GF-D8 (cell line): ENCODE measurements at places on chromosomes 1 and 21.

DNA sequence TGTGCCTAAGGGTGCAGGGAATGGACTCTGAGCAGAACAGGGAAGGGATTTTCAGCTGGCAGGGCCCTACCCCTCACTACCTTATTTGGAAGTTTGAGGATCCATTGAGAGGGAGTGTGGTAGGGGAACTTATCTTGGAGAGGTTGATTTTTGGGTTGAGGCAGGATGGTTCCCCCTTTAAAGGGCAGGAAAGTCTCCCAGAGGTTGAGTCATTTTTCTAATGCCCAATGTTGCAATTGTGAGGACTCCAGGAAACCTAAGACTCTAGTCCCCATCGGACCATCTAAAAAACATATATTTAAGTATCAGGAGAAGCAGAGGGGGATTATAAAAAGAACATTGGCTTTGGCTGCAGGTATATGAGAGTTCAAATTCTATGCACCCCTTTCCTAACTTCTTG, 47.3 kb downstream of the SAMD13 start:
- no peak for DNase-seq

DNA sequence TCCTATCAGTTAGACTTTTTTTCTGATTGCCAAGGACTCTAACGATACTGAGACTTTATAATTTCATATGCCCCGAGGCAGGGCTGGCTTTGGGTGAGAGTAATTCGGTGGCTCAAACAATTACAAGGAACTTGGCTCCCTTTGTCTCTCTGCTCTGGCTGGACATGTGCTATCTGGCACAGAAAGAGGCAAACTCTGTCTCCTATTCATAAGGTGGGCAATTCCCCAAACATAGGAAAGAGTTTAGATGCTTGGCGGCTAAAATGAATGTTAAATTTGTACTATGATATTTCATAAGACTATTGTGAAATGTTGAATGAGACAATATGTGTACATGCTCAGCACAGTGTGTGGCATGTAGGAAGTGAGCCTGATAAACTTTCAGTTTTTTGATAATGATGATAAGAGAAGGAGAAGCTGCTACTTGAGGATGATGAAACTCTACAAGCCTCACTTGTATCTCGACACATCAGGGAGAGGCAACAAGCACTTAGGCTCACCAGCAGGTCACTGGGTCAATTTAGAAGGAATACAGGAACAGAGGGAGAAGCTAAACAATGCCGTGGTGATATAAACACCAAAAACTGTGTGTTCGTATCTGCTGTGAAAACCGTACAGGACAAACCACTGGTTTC, 12.6 kb upstream of the NTPCR start:
- DNase-seq = peak; percentile 95

GRCh38 chr1:224217655-224218623, 34.9 kb downstream of the DEGS1 start:
- peak; percentile 37 for DNase-seq

GRCh38 chr1:238999944-239000343, 386.4 kb upstream of the CHRM3 start:
- no peak for DNase-seq

DNA sequence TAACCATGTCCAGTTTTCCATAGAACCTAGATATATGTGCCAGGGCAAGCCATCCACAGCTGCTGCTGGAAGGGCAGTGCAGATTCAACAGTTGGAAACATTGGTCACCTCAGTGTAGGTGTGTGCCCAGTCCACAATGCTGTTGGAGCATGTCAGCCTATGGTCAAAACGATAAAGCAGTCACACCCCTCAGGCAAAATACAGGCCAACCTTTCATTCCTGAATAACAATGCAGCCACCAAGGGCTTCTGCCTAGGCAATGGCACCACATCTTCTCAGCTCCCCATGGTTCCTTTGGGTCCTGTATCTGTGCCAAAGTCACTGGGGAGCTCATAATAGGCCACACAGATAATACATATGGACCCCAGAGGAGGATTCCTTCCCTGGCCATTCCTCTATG, 15.1 kb upstream of the TBX19 start:
- no peak for DNase-seq

DNA sequence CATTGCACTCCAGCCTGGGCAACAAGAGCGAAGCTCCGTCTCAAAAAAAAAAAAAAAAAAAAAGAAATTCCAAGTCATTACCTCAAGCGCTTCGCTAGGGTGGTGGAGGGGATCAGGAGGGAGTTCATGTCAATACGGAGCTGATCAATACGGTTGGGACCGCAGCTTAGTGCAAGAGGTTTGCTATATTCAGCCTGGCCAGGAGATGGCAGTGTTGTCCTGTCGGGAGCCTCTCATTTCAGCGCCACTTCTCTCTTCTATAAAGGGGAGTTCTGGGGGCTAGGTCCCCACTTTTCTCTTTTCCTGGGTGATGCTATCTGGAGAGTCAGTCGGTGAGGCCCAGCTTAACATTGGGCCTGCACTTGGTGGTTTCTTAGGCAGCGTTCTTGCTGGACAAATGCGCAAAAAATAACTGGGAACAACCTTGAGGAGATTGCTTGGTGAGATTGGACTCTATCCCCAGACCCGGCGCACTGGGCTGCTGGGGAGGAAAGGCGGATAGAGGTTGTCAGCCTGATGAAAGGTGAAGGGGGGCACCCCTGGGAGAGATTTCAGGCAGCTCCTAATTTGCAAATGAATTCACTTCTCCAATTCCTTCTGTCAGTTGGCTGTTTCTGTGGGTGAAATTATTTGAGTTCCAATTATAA, 40.4 kb downstream of the KIAA0040 start:
- no peak for DNase-seq

DNA sequence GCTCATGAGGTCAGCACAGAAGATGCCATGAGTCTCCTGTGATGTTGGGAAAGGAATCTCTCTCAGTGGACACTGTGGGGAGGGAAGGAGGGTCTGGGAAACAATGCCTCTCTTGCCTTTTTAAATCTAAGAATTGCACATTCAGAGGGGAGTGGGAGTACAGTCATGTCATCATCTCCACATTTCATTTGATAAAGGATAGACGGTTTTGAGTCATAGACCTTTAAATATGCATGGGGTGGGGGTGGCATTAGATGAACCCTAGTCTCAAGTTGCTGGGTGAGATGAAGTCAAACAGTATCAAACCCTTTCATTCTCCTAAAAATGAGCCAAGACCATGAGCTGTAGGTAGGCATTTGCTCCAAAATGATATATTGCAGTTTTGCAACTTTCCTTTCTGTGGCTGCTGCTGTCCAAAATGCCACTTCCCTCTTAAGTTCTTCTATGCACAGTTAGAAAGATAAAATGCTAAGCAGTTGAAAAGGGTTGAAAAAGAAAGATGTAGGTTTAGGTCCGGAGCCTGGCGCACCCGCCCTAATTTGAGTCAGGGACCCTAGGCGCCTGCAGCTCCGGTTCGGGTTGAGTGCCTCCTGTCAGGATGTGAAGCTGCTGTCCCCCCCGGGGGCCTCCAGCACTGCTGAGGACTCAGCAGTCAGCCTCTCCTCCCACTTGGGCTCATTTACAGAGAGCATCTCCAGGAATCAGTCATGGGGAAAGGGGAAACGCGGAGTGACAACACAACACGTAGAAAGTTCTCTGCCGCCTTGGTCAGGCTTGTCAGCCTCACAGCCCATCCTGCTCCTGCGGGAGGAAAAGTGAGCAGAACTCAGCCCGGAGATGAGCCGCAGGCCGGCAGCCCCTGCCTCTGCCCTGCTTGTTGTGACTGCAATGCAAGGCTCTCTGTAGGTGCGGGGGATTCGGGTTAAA, 479.3 kb upstream of the RUNX1 start:
- DNase-seq = peak; percentile 17

- no peak for DNase-seq
Observed at GRCh38 chr1:163820766-163821165, 499.0 kb downstream of the NUF2 start.

GRCh38 chr1:27726173-27727044, 648 bp downstream of the FAM76A start:
- no peak for DNase-seq

DNA sequence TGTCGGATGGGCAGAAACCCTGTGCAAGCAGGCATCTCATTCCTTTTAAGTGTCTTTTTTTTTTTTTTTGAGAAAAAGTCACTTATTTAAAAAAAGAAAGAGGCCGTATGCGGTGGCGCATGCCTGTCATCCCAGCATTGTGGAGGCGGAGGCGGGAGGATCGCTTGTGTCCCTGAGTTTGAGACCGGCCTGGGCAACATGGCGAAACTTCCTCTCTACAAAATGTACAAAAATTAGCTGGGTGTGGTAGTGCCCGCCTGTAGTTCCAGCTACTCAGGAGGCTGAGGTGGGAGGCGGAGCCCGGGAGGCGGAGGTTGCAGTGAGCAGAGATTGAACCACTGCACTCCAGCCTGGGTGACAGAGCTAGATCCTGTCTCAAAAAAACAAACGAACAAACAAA, 1.7 kb downstream of the GPR137B start:
- no peak for DNase-seq

DNA sequence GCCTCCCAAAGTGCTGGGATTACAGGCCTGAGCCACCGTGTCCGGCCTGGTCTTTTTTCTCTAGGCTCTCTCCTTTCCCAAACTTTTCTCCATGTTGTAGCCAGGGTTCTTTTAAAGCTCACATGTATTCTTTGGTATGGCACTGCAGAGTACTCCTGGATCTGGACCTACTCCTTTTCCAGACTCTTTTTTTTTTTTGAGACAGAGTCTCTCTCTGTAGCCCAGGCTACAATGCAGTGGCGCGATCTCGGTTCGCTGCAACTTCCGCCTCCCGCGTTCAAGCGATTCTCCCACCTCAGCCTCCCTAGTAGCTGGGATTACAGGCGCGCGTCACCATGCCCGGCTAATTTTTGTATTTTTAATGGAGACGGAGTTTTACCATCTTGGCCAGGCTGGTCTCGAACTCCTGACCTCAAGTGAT, 602 bp upstream of the MED18 start:
- DNase-seq = no peak

DNA sequence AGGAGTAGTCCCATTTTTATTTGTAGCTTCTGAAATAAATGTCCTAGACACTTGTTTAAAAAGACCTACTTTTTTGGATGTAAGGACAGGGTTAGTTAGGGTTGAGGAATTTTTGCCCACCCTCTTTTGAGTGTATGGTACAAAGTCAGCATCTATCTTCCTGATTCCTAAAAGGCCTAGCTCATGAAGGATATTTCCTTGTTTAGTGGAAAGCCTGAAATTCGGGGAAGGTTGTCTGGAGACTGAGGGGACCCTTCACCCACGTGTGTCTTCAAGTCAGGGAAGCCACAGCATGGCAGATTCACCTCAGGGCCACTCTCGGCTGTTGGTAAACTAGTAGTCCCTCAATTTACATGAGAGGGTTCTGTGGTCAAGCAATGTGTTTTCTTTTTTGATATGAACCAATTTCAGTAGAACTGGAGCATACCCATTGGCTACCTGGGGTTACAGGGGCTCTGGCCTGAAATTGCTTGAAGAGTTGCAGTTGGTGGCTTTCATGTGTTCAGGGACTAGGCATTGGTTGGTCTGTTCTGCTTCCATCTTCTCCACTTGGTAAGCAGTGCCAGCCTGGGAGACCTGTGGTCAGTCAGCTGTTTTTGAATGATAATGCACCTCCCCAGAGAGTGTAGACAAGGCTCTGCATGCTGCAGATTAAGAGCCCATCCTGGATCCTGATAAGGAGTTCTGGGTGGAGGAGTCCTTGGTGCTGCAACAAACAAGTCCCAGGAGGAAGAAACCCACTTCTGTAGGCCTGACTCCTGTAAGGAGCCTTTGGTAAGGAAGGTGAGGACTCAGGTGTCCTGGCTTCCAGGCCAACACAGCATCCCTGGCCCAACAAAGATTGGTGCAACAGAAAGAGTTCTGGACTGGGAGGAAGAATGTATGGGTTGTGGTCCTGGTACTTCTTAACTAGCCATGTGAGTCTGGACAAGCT, 6.3 kb downstream of the BTG2 start:
- DNase-seq = peak; percentile 48

- peak; percentile 32 for DNase-seq
Observed at GRCh38 chr1:224435318-224435763, 744 bp upstream of the WDR26 start.

GRCh38 chr21:20591284-20591683, 406.9 kb upstream of the NCAM2 start:
- DNase-seq = peak; percentile 43

DNA sequence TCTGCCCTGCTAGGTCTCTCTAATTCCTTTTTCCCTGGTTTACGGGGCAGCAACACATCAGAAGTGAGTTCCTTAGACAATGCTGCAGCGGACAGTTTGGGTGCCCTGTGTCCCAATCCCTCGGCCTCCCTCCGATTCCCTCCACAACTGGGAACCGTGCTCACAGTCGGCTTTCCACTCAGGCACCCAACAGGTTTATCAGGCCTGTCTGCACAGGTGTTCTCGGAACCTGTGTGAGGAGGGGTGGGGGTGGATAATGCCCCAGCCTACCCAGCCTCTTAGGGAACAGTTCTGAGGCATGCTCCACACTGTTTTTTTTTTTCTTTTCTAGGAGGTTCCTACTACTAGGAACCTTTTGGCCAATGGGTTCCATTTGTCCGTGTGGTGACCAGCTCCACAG, 131.2 kb downstream of the DISC1 start:
- DNase-seq = no peak

- DNase-seq = peak; percentile 29
Observed at GRCh38 chr1:113780374-113781146, 21.3 kb upstream of the PHTF1 start.

GRCh38 chr1:26375081-26375480, 2.5 kb upstream of the ZNF683 start:
- no peak for DNase-seq

DNA sequence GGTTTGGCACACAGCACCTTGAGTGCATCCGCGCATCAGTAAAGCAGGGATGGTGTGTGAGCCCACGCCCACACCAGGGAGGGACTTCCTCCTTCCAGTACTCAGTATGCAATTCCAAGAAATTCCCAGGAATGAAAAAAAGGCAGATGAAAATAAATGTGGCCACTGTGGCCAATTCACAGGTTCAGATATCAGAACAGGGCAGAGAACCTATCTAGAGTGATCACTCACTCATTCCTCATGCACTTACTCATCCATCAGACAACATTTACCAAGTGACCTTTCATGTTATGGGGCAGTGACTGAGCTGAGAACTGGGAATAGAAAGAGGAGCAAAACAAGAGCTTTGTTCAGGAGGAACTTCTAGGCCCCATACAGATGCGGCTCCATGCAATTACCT, 113.7 kb downstream of the ZSCAN20 start:
- no peak for DNase-seq

GRCh38 chr1:87044840-87045239, 130.4 kb downstream of the HS2ST1 start:
- no peak for DNase-seq

DNA sequence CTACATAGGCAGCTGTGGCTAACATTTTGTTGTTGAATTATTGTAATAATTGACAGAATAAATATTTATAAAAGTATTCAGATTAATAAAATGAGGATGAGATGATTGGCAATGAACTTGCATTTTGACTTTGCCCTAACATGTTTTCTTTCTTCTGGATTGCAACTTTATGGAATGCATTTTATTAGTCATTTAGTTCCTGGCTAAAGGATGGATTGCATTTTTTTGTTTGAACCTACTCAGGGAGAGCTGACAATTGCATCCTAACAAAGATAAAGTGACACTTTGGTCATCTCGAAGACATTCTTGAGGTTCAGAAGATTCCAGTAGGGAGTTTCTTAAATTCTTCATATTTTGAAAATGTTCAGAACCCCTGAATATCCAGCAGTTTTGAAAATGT, 37.5 kb downstream of the PGM1 start:
- no peak for DNase-seq
